Brain microvascular endothelial cell (primary cell): ENCODE measurements at places on chromosomes 3 and 15.

DNA sequence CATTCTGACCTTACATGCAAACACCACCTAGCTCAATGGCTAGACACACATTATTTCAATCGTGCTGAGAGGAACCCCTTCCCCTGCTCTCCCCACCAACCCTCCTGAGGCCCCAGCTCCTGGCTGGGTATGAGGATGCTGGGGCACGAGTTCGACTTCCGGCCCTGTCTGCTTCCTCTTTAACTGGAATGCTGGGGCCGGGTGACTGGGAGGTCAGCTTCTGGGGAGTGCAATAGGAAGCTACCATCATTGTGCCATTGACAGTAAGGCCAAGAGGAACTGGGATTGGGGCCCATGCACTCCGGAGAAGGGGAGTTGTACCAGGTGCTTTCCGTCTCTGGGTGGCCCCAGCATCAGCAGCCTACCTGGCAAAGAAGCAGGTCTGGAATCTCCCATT is 15.6 kb upstream of the TLE3 start:
- no peak for DNase-seq

- no peak for DNase-seq
Measured at GRCh38 chr3:45442679-45443253, 54.4 kb downstream of the LARS2 start.

- peak; percentile 33 for DNase-seq
Measured at GRCh38 chr15:69807721-69808120, 290.0 kb downstream of the TLE3 start.

DNA sequence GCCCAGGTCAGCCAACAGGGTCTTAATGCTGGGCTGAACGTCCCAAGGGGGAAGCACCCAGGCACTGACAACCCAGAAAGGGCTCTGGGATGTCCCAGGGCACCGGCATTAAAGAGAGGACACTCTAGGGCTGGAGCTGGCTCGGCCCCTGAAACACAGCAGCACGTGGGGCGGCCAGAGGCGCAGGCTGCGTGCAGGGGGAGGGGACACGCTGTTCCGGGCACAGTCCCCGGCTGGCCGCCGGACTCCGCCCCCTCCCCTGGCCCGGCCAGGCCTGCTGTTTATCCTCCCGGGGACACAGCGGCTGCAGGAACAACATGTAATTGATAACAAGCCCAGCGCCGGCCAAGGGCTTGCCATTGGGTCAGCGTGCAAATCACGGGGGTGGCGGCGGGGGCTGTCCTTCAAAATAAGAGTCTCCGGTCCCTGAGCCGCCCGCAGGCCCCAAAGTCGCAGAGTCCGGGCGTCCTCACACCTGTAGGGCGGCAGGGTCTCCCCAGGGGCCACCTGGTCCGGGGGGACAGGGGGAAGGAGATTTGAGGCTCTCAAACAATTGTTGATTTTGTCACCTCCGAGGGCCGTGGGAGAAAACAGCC is 1.3 kb downstream of the KLF15 start:
- peak; percentile 51 for DNase-seq

- DNase-seq = no peak
Measured at GRCh38 chr3:63050548-63051177, 175.4 kb upstream of the CADPS start.

- no peak for DNase-seq
Measured at GRCh38 chr3:79587150-79587549, 180.6 kb downstream of the ROBO1 start.

GRCh38 chr3:128415773-128416577 is 50.7 kb downstream of the DNAJB8 start:
- no peak for DNase-seq

DNA sequence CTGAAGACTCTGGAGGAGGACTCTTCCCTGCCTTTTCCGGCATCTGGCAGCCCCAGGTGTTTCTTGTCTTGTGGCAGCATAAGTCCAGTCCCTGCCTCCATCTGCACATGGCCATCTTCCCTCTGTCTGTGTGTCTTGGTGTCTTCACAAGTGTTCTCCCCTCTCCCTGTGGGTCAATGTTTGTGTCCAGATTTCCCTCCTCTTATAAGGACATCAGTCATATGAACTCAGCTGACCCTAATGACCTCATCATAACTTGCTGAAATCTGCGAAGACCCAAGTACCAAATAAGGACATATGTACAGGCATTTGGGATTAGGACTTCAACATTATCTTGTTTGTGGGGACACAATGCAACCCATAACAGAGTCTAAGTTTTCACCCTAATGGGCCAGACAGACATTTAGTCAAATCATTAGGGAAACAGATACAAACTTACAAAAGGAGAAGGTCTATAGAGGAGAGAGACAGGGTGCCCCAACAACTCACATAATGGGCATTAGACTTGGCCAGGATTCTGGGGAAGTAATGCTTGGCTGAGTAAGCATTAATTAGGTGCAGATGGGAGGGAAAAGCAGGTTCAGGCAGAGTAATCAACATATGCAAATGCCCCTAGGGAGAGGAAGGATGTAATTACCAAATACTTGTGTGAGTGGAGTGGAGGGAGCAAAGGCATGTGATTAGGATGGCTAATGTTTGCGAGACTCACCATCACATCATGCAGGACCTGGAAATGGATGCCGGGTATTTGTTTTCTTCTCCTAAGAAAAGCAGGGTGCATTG is 372.8 kb upstream of the TBL1XR1 start:
- no peak for DNase-seq

DNA sequence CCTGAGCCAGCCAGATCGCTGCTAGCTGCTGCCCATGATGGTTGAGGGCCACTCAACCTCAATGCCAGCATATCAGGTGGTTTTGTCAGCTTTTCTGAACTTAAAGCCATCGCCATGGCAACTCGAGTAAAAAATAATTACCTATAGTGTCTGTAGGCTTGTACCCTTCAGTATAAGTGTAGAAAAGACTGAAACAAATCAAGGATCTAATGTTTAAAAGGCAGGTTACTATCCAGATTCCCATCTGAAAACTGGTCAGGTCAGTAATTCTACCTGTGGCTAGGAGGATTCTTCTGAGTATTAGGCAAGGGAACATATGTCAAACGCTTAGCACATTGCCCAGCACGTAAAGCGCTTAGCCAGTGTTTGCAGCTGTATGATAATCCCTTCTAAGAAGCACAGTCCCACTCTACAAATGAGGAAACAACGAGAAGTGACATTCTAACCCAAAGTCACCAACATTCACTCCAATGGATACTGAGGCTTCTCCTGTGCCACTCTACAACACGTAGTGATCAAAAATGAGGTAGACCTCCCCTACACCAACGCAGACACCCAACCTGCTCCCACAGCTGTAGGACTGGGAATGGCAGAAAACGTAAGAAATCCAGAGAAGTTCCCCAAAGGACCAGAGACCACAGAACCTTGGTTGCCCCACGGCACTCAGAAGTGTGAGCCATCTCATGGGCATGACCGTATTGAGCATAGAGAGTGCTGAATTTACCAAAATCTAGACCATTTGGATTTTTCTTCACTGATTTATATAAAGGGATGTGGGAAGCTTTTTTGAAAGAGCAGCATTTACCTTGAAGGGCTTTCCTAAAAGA is 55.3 kb downstream of the SLTM start:
- no peak for DNase-seq

- DNase-seq = no peak
Measured at GRCh38 chr15:91940496-91941381, 87.2 kb downstream of the SLCO3A1 start.

DNA sequence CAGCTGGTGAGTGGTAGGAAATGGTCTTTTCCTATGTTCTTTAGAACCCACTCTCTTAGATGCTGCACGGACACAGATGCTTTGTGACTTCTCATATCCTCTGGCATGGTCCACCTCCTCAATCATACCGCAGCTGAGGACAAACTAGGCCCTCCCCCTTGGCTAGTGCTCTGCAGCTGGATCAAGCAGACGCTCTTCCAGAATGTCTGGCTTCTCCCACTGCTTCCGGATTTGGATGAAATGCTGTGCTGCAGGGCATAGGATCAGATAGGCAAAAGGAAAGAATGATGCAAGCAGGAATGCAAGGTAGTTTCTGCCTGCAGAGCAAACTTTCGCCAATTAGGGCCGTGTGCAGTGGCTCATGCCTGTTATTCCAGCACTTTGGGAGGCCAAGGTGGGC is 75.7 kb upstream of the SLC4A7 start:
- peak; percentile 72 for DNase-seq
